Naive thymus-derived CD4-positive, alpha-beta T cell (primary cell): ENCODE measurements at places on chromosomes 3 and 15. TPM values are rescaled to one million over a fixed set of nuclear protein-coding genes. Genes with fewer than 3 reads are reported as not detected.

Gene CCDC80
- total RNA-seq: not detected

GRCh38 chr3:111326144-111326995, 215.6 kb upstream of the CD96 start:
- DNase-seq: no peak

- DNase-seq: peak; percentile 43
Measured at GRCh38 chr3:197224034-197224444, 74.4 kb downstream of the DLG1 start.

Gene CAMK2N2
- not detected for total RNA-seq
